ENCODE measurements at places on chromosomes 4 and X.
A peak's percentile ranks its signal among the peaks of the same experiment; 100 is the strongest.

GRCh38 chr4:38687571-38688011 is 23.6 kb downstream of the KLF3 start:
- no peak for DNase-seq

DNA sequence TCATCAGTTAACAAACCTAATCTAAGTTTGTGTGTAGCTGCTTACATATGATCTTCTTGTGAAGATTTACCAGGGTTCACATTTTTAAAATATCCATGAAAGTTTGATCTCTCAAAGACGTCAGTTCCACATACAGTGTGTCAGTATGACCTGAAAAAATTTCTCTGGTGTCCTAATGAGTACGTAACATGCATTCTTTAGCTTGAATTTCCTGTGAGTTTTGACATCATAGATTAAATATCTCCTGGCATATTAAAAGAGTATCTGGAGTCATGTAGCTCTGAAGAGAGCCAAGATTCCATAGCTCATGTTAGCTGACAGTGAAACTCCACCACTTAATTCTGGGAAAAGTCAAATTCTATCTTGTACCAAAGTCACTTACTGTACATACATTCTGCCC is 43.9 kb upstream of the PDLIM5 start:
- DNase-seq = peak; percentile 3

- no peak for DNase-seq
Observed at GRCh38 chr4:113006632-113007031, 42.8 kb upstream of the ANK2 start.

DNA sequence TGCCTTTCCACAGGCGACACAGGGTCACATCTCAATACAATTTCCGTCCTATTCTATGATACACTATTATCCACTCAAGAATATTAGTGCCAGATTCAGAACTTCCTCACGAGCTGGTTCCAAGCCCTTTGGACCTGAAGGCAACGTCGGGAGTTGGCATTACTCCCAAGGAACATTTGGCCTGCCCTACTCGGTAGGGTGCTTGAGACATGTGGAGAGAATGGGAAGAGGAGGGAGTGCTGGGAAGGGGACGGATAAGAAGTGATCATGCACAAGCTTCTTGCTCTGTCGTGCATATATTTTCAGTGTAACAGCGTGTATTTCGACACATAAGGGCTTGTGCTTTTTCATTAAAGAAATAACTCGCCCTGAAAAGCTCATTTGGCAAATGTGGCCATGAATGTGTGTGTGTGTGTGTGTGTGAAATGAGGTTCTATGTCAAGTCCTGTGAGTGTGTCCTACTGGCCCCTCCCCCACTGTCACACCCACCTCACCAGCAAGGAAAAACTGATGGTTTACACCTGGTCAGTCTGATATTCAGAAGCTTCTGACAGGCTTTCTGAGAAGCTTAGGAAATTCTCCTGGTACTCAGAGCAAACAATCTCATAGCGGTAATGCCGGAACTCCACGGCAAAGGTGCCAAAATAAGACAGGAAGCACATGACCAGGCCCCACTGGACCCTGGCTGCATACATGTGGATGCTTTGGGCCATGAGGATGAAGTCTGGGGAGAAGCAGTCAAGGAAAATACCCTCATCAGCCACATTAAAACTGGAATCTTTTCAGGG is 54.8 kb downstream of the ENOPH1 start:
- DNase-seq = no peak

GRCh38 chr4:87529187-87529586 is at the start of gene SPARCL1:
Gene SPARCL1 (minus strand): TSS chr4:87529376. CDS start chr4:87499574, 29,802 bp downstream.
- DNase-seq = peak; percentile 49

GRCh38 chr4:17934286-17934685 is 87.3 kb downstream of the LCORL start:
- DNase-seq = peak; percentile 7

DNA sequence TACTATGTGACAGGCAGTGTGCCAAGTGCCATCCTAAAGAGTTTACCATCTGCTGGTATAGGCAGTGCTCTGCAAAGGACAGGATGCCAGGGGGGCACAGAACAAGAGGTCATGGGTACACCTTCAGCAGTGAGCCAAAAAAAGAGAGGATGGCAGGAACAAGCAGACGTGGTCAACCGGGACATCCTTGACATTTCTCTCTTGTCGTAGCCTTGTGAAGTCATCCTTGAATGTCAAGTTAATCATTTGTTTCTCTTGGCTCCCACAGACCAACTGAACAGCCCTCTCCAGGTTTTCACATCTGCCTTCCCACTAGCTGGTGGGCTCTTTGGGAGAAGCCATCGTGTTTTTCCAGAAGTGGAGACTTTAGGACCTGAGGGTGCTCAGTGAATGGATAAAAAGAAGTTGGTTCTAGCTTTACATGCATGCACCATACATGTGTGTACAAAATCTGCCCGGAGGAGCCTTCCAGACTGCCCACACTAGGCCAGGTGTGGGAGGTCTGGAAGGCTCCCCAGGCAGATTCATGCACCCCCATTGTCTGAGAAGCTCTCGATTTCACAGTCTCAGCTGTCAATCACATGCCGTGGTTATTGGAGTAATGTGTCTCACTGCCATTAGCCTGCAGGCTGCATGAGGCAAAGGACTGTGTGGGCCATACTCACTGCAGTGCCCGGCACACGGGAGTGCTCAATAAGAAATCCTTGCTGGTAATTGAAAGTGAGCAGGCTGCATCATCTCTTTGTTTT is 16.4 kb downstream of the PNMA6F start:
- DNase-seq = no peak

DNA sequence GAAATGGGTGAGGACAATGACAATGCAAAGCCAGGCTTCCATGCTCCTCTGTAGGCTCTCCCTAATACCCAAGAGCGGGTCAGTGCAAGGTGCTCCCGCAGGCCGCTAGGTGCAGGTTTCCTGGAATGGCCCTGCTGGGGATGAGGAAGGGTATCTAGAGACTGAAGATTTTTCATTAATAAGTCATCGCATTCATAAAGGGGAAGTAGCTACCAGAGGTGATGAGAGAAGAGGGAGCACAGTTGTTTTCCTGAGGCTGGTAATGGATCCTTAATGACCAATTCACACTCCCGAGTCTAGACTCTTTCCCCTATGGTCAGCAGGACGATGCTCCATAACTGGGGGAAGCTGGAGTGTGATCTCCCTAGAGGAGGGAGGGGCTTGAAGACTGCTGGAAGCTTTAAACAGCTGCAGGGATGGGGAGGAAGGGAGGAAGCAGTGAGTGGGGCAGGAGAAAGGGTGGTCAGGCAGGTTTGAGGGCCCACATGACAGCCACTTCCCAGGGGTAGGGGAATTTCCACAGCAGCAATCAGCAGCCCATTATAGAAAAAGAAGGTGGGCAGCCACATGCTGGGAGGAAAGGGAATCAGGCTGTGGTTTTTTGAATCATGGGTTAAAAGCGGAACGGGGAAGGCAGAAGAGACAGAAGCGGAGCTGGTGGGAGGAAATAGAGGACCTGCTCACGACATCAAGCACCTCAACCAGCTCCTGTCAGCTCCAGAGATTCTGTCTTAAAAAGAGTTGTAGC is 10.2 kb upstream of the ATP6AP2 start:
- no peak for DNase-seq

GRCh38 chr4:72568959-72569718 is at the start of gene ADAMTS3:
Gene ADAMTS3 (minus strand): TSS chr4:72569221. CDS start chr4:72568762, 459 bp downstream.
- peak; percentile 86 for DNase-seq

- no peak for DNase-seq
Observed at GRCh38 chr4:163200727-163201349, 34.1 kb upstream of the NAF1 start.

- no peak for DNase-seq
Observed at GRCh38 chrX:19370061-19370460, 26.3 kb downstream of the PDHA1 start.

DNA sequence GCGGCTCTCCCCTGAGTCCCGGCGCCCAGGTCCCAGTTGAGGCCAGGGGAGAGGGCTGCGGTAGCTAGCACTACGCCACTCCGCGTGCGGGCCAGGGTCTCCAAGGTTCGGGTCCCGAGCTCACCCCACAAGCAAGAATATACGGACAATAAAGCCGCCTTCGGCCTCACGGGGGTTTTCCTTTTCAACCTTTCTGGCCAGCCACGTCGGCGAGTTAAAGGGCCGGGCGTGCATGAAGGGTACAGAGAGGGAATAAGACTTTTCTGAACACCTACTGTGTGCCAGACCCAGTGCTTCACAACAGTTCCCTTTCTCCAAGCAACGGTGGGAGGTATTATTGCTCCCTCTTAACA is 138.5 kb upstream of the ZIC3 start:
- DNase-seq = no peak

- DNase-seq = no peak
Observed at GRCh38 chr4:107760281-107760947, 40.4 kb upstream of the PAPSS1 start.

DNA sequence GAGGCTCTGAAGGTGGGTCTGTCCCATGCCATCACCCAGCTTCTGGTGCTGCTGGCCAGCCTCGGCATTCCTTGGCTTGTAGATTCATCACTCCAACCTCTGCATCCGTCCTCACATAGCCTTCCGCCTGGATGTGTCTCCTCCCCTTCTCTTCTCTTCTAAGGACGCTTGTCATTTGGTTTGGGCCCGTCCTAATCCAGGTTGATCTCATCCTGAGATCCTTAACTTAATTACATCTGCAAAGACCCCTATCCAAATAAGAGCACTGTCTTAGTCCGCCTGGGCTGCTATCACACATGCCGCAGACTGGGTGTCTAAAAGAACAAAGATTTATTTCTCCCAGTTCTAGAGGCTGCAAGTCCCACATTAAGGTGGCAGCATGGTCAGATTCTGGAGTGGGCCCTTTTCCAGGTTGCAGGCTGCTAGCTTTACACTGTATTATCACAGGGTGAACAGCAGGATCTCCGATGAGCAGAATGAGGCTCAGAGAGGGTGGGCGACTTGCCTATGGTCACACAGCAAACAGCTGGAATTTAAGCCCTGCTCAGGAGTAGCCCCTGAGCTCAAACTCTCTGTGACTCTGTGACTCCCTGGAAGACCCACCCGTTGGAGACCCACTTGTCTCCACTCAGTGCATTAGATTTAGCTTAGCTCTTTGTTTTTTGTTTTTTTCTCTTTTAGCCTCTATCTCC is 113.1 kb downstream of the STK32B start:
- no peak for DNase-seq

- no peak for DNase-seq
Observed at GRCh38 chr4:80128941-80129340, 55.9 kb upstream of the ANTXR2 start.

GRCh38 chr4:990746-991367 is 2.3 kb downstream of the SLC26A1 start:
- DNase-seq = no peak

DNA sequence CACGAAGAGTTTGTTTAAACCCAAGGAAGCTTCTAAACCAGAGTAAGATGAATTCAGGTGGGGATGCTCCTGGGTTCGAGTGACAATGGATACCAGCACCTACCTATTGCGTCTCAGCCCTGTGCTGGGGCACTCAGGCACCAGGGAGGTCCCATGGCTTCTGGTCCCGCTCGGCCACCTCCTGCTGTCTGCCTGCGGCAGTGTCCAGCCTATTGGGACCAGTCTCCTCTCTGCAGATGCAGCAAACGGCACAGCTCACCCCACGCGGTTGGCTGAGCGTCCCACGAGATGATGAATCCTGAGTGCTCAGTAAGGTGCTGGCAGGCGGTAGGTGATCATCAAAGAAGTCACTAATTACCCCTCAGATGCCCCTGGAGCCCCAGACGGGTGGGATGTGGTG is 75.2 kb downstream of the ACOX3 start:
- no peak for DNase-seq

GRCh38 chrX:52556741-52557140 is 39.9 kb upstream of the XAGE1B start:
- DNase-seq = no peak

DNA sequence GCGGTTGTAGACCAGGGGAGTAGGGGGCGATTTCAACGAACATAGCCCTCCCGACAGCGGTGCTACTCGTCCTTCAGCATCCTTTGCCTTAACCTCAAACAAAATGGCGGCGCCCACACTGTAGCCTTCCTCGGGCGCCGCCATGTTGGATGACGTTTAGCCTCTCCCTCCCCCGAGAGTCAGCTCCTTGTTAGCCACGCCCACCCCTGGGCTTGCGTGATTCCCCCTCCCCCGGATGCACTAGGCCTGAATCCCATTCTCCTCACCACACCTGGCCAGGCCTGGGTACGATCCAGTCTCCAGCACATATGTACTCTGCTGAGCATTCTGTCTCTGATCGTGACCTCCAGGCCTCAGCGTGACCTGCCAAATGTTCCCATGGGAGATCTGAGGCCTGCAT is 49.0 kb upstream of the ZNF157 start:
- peak; percentile 67 for DNase-seq

DNA sequence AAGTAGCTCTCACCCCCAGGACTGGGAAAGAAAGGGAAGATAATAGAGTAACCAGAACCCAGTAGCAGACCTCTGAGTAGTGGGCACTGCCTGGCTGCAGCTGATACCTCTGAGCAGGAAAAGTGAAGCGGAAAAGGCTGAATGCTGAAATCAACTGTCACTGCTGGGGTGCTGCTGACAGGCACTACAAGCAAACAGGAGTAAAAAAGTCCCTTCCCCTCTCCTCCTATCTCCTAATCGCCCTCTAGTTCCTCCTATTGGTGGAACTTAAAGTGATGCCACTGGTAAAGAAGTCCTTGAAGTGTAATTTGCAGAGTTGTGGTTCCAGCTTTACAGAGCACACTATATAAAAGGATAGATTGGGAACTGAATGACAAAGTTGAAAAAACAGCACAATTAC is 32.8 kb upstream of the GLRB start:
- peak; percentile 48 for DNase-seq

GRCh38 chr4:170990989-170991589 is 822.1 kb upstream of the GALNTL6 start:
- peak; percentile 11 for DNase-seq

- DNase-seq = peak; percentile 53
Observed at GRCh38 chr4:30821859-30822612, 101.9 kb downstream of the PCDH7 start.

DNA sequence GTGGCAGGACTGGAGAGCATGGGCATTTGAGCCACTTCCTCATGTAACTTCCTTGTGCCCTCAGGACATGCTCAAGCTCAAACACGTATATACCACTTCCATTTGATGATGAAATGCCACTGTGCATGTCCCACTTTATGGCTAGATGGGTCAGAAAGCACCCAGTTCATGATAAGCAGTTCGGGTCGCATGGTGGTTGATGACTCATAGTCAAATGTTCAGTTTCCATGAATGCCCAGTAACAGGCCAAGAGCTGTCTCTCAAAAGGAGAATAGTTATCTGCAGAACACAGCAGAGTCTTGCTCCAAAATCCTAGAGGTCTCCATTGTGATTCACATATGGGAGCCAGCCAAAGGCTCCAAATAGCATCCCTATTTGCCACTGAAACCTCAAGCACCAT is 48.9 kb upstream of the SPIN3 start:
- DNase-seq = no peak

- DNase-seq = no peak
Observed at GRCh38 chr4:138788267-138788790, 227.3 kb upstream of the NOCT start.

GRCh38 chr4:2793586-2794485 is 951 bp downstream of the SH3BP2 start:
- peak; percentile 64 for DNase-seq

DNA sequence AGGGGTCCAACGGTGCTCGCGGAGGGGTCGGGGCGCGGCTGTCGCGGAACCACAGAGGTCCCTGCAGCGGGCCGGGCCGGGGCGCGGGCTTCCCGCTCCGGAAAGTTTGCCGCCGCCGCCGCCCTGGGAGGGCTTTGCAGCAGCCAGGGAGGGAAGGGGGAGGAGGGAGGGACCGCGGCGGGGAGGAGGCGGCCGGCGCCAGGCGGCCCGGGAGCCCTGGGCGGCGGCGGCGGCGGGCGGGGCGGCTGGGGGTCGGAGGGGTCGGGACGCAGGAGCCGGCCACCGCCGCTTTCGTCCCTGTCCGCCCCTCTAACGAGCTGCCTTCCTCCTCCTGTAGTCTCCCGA is 375 bp downstream of the FGFR3 start:
- DNase-seq = peak; percentile 66

GRCh38 chr4:25913056-25913850 is 767 bp upstream of the SMIM20 start:
- DNase-seq = no peak
